ENCODE measurements at places on chromosomes 7 and 10.
A peak's percentile ranks its signal among the peaks of the same experiment; 100 is the strongest.

- DNase-seq: no peak
These were observed 171.7 kb downstream of the CSTF2T start for GRCh38 chr10:51527522-51528219.

- DNase-seq: no peak
These were observed 141.8 kb downstream of the POLR1F start for GRCh38 chr7:19567011-19567410.

- DNase-seq: no peak
These were observed 762.0 kb downstream of the SORCS1 start for GRCh38 chr10:106402458-106402857.

- no peak for DNase-seq
These were observed 5.4 kb downstream of the COBL start for GRCh38 chr7:51311166-51311565.

DNA sequence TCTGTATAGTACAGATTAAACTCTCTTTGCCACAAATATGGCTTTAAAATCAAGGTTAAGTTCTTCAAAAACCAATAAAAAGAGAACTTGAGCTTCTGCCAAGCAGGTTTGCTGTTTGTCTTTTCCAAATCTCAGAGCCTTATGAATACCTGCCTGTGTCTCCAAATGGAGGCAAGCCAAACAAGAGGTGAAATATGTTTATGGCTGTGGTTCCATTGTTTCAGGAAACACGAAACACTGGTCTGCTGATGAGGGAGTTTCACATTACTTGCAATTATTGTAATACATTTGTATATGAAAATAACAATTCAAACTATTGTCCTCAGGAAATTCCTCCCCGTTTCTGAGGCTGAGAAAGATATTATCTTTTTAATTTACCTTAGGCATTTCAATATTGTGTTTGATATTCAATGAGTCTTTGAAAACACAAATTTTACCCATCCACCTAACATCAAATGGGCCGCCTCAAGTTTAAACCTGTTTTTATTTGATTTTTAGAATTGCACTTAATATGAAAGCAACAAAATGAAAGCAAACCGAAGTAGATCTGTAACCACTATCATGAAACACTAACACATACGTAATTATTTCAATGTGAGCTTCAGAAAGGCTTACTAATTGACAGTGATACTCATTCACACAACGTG, 359.3 kb downstream of the HGF start:
- peak; percentile 71 for DNase-seq

- DNase-seq: no peak
These were observed 797 bp upstream of the STMP1 start for GRCh38 chr7:135661311-135662122.

GRCh38 chr10:100000109-100000644, 9.6 kb downstream of the DNMBP start:
- no peak for DNase-seq

GRCh38 chr10:27373566-27374160, 130.4 kb upstream of the RAB18 start:
- DNase-seq: no peak

DNA sequence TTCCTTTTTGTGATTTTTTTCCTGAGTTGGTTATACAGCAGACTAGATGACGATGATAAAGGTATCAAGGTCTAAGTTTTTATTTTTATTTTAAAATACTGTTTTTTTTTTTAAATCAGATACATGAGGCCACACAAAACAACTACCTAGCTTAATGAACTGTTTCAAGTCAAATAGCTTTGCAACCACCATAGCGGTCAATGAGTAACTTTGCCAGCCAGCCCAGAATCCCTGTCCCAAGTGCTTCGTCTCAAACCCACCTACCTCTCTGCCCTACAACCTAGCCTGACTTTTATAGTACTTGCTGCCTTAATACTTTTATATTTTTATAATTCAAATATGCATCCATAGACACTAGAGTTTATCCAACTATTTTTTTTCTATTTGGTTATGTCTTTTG, 676.5 kb downstream of the NRG3 start:
- DNase-seq: no peak

DNA sequence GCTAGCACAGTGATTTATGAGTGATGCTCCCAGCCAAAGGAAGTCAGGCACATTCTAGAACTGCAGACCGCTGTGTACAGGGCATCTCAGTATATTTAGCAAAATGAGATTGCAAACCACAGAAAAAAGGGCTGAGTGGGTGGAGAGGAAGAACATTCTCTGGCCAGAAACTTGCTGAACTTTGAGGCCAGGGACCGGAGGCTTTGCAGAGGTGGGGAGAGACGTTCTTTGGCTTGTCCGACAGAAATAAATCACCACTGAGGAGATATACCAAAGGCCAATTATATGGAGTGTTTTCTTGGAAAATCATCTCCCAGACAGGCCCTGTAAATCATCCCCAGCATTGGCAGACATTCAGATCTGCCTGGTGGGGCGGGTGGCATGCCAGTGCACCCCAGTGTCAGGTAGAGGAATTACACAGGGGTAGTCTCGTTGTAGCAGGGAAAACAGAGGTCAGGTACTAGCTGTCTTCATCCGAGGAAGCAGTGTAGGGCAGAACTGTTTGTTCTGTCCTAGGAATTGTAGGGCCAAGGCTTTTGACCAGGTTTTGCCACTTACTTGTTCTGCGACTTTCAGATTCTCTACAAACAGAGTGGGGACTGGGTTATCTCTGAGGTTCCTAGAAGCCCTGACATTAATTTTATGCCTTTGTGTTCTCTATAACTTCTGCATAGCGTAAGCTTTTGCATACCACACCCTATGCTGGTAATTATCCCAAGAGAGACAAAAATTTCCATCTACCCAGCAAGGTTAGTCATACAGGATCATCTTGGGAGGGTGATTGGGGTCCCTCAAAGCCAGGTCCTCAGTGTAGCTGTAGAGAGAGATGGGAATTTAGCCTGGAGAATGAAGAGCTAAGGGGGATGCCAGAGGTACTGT, 655.6 kb downstream of the LRMDA start:
- no peak for DNase-seq

GRCh38 chr10:132855889-132856288, 69.9 kb upstream of the NKX6-2 start:
- no peak for DNase-seq

DNA sequence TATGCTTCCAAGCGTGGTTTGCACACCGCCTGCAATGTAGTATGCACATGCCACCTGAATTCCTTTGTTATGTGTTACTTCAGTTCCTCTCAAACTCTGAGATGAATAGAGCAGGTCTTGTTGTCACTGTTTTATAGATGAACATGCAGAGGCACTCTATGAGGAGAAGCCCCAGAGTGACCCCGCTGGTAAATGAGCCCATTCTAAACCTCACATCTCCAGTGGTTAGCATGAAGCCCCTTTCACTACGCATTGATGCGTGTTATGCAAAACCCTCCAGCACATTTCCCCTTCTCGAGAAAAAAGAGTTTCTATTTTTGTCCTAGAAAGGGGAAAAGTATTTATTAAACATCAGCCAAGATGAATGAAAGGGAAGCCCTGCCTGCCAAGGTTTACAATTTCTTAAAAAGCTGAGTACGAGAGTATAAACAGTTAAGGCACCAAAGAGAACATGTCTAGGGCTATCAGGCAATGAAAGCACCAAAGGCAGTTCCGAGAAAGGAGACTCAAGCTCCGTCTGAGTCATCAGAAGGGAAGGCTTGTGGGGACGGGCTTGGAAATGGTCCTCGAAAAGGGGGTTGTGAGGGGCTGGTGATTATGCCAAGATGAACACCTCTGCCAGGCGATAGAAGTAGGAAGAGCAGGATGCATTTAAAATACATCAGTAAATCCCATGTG, 58.7 kb upstream of the PFKP start:
- DNase-seq: no peak

DNA sequence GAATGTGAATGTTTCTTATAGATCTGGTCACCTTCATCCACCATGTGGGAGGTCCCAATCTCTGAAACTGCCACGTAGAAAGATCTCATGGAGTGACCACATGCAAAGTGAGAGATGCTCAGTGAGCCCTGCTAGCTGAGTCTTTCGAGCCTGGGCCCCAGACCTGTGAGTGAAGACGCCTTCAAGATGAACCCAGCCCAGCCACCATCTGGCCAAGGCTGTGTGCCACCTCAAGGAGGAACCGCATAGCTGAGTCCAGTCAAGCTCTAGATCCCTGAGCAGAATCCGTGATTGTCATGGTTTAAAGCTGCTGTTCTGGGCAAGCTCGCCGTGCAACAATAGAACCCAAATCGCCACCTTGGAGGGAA, 20.2 kb upstream of the PPIF start:
- DNase-seq: no peak

GRCh38 chr10:23499372-23500132, 60.7 kb downstream of the OTUD1 start:
- DNase-seq: no peak

DNA sequence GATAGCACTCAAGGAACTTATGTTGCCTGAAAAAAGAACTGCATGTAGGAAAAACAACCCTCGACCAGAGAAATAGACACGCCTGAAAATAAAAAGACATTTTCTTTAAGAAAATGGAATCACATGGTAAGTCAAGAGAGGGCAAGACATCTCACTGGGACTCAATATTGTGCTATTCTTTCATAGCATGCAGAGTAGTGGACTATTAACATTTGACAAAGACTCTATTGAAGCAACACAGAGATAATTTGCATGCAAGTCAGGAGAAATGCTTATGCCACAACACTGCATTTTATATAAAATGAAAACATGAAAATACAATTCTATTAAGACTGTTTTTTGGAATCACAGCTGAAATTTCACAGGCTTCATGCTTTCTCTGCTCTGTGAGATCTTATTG, 77.9 kb upstream of the RHOBTB1 start:
- DNase-seq: no peak

- DNase-seq: no peak
These were observed 88.8 kb upstream of the PDE1C start for GRCh38 chr7:32158751-32159745.

GRCh38 chr7:38409531-38409930, 136.1 kb upstream of the TARP start:
- DNase-seq: no peak

DNA sequence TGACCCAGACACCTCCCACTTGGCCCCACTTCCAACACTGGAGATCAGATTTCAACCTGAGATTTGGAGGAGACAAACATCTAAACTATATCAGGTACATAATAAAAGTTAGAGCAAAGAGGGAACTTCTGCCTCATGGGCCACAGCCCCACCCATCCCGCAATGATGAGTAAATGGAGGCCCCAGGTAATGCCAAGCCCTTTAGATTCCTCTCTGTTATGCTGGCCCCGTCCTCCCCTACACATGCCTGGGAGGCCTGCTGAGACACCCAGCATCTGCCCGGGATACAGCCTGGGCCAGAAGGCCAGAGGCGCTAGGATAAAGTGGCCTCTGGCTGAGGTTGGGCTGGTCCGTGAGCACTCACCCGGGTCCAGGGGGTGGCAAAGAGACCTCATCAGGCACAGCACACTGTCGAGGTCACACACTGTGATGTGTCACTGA, 185.5 kb upstream of the SH2B2 start:
- DNase-seq: no peak

Measured in epithelial cell of prostate (primary cell).